ENCODE measurements at places on chromosomes 5 and 9. TPM values are rescaled to one million over a fixed set of nuclear protein-coding genes. Genes with fewer than 3 reads are reported as not detected.
A peak's percentile ranks its signal among the peaks of the same experiment; 100 is the strongest.

- H3K27me3 ChIP-seq, result peaks cover 3% of the 10 kb centered on the region
- H3K27ac ChIP-seq, result no peak overlapping the region
- no peak overlapping the region for H3K4me3 ChIP-seq
- no peaks in the 10 kb centered on the region for H3K4me1 ChIP-seq
- no peak for DNase-seq
These were observed 182.8 kb downstream of the SPOCK1 start for GRCh38 chr5:137316346-137316736.

- H3K4me1 ChIP-seq, result no peaks in the 10 kb centered on the region
- DNase-seq, result no peak
- H3K4me3 ChIP-seq, result no peak overlapping the region
- H3K27ac ChIP-seq, result no peak overlapping the region
- H3K36me3 ChIP-seq, result no peaks in the 10 kb centered on the region
- no peaks in the 10 kb centered on the region for H3K27me3 ChIP-seq
These were observed 632.5 kb upstream of the ST8SIA4 start for GRCh38 chr5:101535626-101536025.

GRCh38 chr5:56552612-56553268 lies 262.6 kb upstream of the MAP3K1 start:
- DNase-seq, result no peak
- H3K27me3 ChIP-seq, result no peaks in the 10 kb centered on the region
- no peaks in the 10 kb centered on the region for H3K36me3 ChIP-seq
- H3K4me1 ChIP-seq, result peaks cover 2% of the 10 kb centered on the region

- peak; percentile 28 for DNase-seq
- peak overlapping the region; percentile 80 for H3K4me3 ChIP-seq
- no peak overlapping the region for H3K27ac ChIP-seq
- H3K36me3 ChIP-seq, result no peaks in the 10 kb centered on the region
- peaks cover 26% of the 10 kb centered on the region for H3K4me1 ChIP-seq
- H3K27me3 ChIP-seq, result peaks cover 22% of the 10 kb centered on the region
These were observed 1.3 kb downstream of the ENC1 start for GRCh38 chr5:74638970-74639806.

- H3K36me3 ChIP-seq, result no peaks in the 10 kb centered on the region
- H3K4me1 ChIP-seq, result no peaks in the 10 kb centered on the region
- DNase-seq, result peak; percentile 34
- no peak overlapping the region for H3K4me3 ChIP-seq
These were observed 72.3 kb downstream of the GNA14 start for GRCh38 chr9:77575785-77576184.

- H3K4me1 ChIP-seq, result no peaks in the 10 kb centered on the region
- no peak for DNase-seq
- H3K4me3 ChIP-seq, result no peak overlapping the region
- no peak overlapping the region for H3K27ac ChIP-seq
- no peaks in the 10 kb centered on the region for H3K36me3 ChIP-seq
These were observed 65.2 kb upstream of the PAPPA start for GRCh38 chr9:116088396-116088795.

GRCh38 chr5:139962445-139962844 lies 80.7 kb downstream of the NRG2 start:
- no peaks in the 10 kb centered on the region for H3K27me3 ChIP-seq
- H3K4me3 ChIP-seq, result no peak overlapping the region
- no peaks in the 10 kb centered on the region for H3K4me1 ChIP-seq
- H3K36me3 ChIP-seq, result no peaks in the 10 kb centered on the region
- H3K27ac ChIP-seq, result no peak overlapping the region
- DNase-seq, result no peak

- H3K27ac ChIP-seq, result no peak overlapping the region
- peaks cover 51% of the 10 kb centered on the region for H3K4me1 ChIP-seq
- no peak for DNase-seq
- H3K4me3 ChIP-seq, result no peak overlapping the region
- no peaks in the 10 kb centered on the region for H3K27me3 ChIP-seq
These were observed 153.6 kb downstream of the SNX18 start for GRCh38 chr5:54671111-54671531.

GRCh38 chr9:91945277-91946085 lies 4.5 kb downstream of the ROR2 start:
- H3K36me3 ChIP-seq, result no peaks in the 10 kb centered on the region
- H3K4me1 ChIP-seq, result peaks cover 2% of the 10 kb centered on the region
- H3K27me3 ChIP-seq, result peaks cover 45% of the 10 kb centered on the region
- H3K27ac ChIP-seq, result no peak overlapping the region

DNA sequence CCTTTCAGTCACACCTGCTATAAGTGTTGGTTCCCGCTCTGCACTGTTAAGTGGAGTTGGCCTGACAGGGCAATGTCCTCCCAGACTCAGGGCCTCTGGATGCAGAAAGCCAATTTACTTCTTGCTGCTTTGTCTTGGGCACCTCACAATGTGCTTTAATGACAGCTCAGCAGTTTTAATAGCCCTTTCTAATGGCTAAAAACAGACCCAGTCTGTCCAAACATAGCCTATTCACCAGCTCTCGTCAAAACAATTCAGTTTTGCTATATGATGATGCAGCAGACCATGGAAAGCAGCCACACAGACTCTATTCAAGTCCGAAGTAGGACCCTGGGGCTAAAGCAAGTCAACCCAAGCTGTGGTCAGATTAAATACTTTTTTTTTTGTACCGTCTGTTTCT lies 529.1 kb upstream of the SEMA6A start:
- no peaks in the 10 kb centered on the region for H3K27me3 ChIP-seq
- H3K27ac ChIP-seq, result no peak overlapping the region
- H3K36me3 ChIP-seq, result no peaks in the 10 kb centered on the region
- DNase-seq, result no peak
- H3K4me1 ChIP-seq, result no peaks in the 10 kb centered on the region
- no peak overlapping the region for H3K4me3 ChIP-seq

Gene TXNDC8
- total RNA-seq, result not detected

Gene HMMR
- 99.8 TPM for total RNA-seq

Gene IL33
- not detected for total RNA-seq

Gene PCDHA9
- not detected for total RNA-seq

All from activated naive CD4-positive, alpha-beta T cell treated with anti-CD3 and anti-CD28 coated beads for 36 hours (primary cell).